ENCODE measurements at places on chromosomes 5 and 9.
A peak's percentile ranks its signal among the peaks of the same experiment; 100 is the strongest.

DNA sequence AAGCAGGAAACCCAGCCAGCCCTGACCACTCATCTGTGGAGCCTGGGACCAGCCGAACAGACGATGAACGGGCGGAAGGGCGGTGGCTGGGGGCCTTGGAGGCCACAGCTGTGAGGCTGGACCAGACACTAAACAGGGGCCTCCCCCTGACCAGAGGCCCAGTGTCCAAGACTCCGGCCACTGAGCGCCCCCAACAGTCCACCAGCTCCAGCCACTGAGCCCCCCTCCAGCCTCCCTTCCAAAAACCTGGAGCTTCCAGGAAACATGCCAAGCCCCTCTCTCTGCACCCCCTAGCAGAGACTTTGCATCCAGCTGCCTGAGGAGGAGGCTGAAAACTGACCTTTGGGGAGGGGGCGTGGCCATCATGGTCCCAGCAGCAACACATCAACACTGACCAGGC, 23.2 kb downstream of the CNTFR start:
- peaks cover 98% of the 10 kb centered on the region for H3K27me3 ChIP-seq
- no peaks in the 10 kb centered on the region for H3K36me3 ChIP-seq
- no peak for DNase-seq
- no peaks in the 10 kb centered on the region for H3K4me1 ChIP-seq
- no peak overlapping the region for H3K4me3 ChIP-seq

- H3K27ac ChIP-seq = no peak overlapping the region
- DNase-seq = no peak
- H3K4me3 ChIP-seq = no peak overlapping the region
- no peaks in the 10 kb centered on the region for H3K4me1 ChIP-seq
Measured at GRCh38 chr5:83443534-83443933, 28.0 kb upstream of the VCAN start.

DNA sequence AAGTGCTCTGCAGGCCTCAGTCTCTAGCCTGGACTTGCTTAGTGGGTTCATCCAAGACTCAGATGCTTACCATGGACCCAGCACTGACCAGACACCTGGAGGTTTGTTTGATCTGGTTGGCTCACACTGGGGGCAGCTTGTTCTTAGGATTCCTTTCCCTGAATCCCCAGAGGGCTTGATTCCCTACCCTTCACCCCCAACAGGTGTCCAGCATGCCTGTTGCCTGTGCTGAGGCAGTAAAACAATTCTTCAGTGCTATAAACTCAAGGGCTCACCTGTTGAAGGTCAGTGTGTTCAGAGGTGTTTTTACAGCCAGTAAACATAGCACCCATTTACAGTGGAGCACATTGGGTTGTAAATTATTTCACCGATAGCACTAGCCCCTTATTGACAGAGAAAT, 123.8 kb upstream of the KLF4 start:
- H3K4me1 ChIP-seq = no peaks in the 10 kb centered on the region
- no peak overlapping the region for H3K4me3 ChIP-seq
- H3K27me3 ChIP-seq = no peaks in the 10 kb centered on the region
- no peak for DNase-seq
- H3K27ac ChIP-seq = no peak overlapping the region

DNA sequence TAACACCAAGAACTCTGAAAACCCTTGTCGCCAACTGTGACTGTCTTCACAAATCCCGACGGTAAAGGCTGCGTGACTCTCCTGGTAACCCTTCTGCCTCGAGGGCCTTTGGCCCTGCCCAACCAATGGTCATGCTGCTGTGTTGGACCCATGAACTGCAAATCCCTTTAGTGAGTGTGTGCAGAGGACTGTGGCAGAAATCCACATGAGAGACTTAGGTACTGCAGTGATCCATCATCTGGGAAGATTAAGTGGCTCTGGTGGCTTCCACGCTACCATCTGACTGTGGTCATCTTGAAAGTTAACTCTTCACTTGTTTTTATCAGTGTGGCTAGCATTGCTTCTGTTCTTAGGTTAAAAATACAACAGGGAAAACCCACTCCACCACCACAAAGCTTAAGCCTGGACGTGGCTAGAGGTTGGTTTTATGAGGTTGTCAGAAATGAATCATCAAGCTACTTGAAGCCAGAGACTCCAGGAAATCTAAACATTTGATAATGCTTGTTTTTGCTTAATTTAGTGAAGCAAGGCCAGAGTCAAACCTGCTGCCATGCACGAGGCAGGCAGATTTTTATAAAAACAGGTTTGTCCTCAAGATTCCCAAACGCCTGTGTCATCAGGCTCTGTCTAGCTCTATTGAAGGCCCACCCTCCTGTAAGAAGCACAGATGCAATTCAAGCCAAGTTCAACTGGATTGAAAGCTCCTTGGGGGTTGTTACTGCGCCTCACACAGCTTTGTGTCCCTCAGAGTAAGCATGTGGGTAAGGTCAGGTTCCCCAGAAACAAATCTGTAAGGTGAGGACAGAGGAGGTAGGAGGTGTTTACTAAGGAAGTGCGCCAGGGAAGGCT, 52.7 kb upstream of the ERCC6L2 start:
- no peaks in the 10 kb centered on the region for H3K27me3 ChIP-seq
- peak overlapping the region; percentile 61 for H3K27ac ChIP-seq
- peak; percentile 97 for DNase-seq

- H3K27ac ChIP-seq = no peak overlapping the region
- H3K4me3 ChIP-seq = no peak overlapping the region
- H3K4me1 ChIP-seq = peaks cover 2% of the 10 kb centered on the region
- H3K27me3 ChIP-seq = peaks cover 4% of the 10 kb centered on the region
- H3K36me3 ChIP-seq = no peaks in the 10 kb centered on the region
Measured at GRCh38 chr5:168600409-168600808, 21.2 kb upstream of the PANK3 start.

DNA sequence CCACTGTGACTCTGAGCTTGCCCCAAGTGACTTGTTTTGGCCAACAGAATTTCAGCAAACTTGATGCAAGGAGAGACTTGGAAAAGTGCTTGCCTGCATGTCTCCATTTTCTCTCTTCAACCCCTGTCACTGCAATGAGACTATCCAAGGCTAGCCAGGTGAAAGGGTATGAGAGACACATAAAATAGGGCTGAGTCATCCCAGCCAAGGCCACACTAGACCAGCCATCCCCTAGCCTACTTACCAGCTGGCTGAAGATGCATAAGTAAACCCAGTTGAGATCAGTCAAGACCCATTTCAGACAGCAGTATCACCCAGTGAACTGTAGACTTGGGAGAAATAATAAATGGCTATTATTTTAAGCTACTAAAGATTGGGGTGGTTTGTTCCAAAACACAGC, 52.9 kb upstream of the VLDLR start:
- no peaks in the 10 kb centered on the region for H3K36me3 ChIP-seq
- no peak overlapping the region for H3K27ac ChIP-seq
- no peak for DNase-seq
- no peaks in the 10 kb centered on the region for H3K27me3 ChIP-seq
- H3K4me3 ChIP-seq = no peak overlapping the region

DNA sequence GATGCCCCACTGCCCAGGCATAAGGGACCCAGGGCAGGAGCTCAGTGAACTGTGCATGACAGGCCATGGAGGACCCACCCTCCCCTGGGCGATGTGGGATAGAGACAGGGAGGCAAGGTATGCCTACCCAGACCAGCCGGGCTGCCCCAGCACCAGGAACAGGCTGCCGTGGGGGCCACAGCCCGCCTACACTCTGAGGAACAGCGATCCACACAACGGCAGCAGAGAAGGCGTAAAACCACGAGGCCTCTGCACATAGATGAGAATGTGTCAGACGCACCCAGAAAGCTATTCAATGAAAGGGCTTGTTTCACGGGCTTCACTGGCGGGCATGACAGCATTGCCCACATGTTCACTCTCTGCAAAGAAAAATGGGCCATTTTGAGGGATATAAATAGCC, 49.5 kb downstream of the SEMA4D start:
- peaks cover 24% of the 10 kb centered on the region for H3K36me3 ChIP-seq
- no peaks in the 10 kb centered on the region for H3K27me3 ChIP-seq
- no peak for DNase-seq
- H3K27ac ChIP-seq = no peak overlapping the region
- peaks cover 11% of the 10 kb centered on the region for H3K4me1 ChIP-seq

GRCh38 chr5:124761010-124761409, 14.6 kb upstream of the ZNF608 start:
- no peak overlapping the region for H3K27ac ChIP-seq
- no peaks in the 10 kb centered on the region for H3K36me3 ChIP-seq
- no peaks in the 10 kb centered on the region for H3K4me1 ChIP-seq

DNA sequence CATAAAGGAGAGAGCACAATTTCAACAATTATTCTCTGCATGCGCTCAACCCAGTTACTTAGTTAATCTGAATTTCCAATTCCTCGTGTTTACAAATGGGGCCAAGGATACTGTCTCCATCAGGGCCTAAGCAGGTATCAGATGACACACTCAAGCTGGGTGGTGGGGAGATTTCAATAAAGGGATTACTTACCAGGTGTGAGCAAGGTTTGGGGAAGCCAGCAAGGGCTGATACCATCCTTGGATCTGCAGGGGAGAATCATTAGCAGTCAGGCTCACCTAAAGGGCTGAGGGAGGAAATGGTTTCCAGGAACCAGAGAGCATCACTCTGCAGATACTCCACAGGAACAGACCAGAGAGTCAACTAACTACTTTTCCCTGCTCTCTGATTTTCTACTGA, 487.1 kb downstream of the NTRK2 start:
- H3K27ac ChIP-seq = no peak overlapping the region
- H3K4me3 ChIP-seq = no peak overlapping the region
- peaks cover 3% of the 10 kb centered on the region for H3K27me3 ChIP-seq
- no peak for DNase-seq

DNA sequence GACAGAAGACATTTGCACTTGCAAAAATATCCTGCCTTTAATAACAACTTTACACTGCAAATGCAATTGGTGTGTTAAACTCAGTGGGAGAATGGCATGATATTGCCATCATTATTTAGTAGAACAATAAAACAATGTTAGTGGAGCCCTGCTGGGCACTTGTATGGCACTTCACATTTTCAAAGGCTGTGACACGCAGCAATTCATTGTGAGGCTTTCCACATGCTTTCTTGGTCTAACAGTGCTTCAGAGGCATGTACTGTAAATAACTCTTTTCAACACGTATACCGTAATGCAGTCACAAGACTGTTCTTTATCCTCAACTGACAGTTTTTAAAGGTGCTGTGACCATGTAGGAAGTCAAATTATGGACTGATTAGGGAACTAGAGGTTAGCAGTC, 155.5 kb upstream of the EPB41L4A start:
- no peaks in the 10 kb centered on the region for H3K4me1 ChIP-seq
- no peak overlapping the region for H3K4me3 ChIP-seq
- DNase-seq = no peak
- no peaks in the 10 kb centered on the region for H3K36me3 ChIP-seq

DNA sequence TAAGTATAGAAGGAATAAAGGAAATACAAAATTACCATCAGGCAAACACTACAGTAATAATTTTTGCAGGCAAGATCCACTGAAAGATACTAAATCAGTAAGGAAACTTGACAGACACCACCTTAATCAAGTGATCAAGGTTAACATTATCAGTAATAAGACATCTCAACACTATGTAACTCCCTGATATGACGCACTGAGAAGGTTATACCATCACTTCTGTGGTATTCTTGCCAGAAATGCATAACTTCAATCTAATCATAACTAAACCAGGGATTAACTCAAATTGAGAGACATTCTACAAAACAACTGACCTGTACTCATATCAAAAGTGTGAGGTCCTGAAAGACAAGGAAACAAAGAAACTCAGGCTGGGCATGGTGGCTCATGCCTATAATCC, 52.5 kb upstream of the GABRP start:
- no peak overlapping the region for H3K4me3 ChIP-seq
- H3K36me3 ChIP-seq = peaks cover 3% of the 10 kb centered on the region
- H3K4me1 ChIP-seq = no peaks in the 10 kb centered on the region
- no peak overlapping the region for H3K27ac ChIP-seq
- no peak for DNase-seq

GRCh38 chr5:141778683-141779082, 96.7 kb upstream of the ARAP3 start:
- peaks cover 34% of the 10 kb centered on the region for H3K27me3 ChIP-seq
- H3K27ac ChIP-seq = no peak overlapping the region
- H3K36me3 ChIP-seq = no peaks in the 10 kb centered on the region
- H3K4me3 ChIP-seq = no peak overlapping the region

DNA sequence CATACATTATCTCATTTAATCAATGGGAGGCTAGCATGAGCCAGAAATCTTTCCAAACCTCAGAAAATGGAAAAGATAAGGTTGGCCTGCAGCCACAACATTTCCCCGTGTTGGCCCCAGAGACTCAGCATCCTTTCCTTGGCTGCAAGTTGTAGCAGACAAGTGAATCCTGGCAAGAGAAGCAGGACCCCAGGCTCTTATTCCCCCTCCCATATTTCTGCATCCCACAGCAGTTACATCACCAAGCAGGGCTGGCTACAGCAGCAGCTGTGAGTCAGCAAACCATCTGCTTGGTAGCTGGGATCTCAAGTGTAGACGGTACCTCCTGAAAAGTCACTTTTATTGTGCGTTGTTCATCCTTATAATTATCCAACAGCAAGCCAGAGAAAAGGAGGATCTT, 212.4 kb downstream of the GNA14 start:
- H3K27ac ChIP-seq = no peak overlapping the region
- no peaks in the 10 kb centered on the region for H3K36me3 ChIP-seq
- no peaks in the 10 kb centered on the region for H3K27me3 ChIP-seq
- H3K4me1 ChIP-seq = peaks cover 8% of the 10 kb centered on the region
- DNase-seq = no peak

DNA sequence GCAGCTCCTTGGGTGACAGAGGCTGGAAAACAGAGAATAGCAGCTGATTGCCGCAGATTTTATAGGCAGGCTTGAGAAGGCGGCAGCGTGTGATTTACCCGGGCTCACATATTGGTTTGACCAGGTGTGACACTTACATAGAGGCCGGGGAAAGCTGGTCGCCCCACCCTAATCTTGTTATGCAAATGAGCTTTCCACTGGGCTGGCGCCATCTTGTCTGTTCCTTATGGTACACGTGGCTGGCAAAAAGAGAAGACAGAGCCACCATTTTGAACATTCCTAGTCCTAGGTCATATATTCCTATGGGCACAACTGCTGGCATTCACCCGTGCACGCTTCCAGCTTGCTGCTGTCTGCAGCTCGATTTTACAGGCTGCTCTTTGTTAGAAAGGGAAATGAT, 11.3 kb upstream of the SPZ1 start:
- no peak for DNase-seq
- H3K27ac ChIP-seq = no peak overlapping the region
- H3K36me3 ChIP-seq = no peaks in the 10 kb centered on the region
- no peak overlapping the region for H3K4me3 ChIP-seq

DNA sequence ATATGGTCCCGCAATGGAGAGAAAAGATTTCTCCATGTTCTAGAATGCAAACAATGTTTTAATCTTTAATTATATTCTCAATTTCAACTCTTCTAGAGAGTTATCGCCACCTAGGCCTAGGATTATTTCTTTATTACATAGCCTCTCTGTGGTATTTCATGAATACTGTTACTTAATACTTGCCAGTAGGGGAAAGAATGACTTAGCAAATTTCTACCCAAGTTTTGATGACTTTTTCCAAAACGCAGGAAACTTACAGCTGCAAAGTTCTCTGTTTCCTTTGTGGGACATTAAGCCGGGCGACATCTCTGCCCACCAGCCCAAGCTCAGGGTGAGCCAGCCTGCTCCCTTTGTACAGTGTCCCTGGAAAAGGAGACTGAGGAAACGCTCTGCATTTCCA, 73.8 kb downstream of the MED27 start:
- H3K27me3 ChIP-seq = no peaks in the 10 kb centered on the region
- H3K4me3 ChIP-seq = no peak overlapping the region
- H3K4me1 ChIP-seq = peaks cover 24% of the 10 kb centered on the region
- H3K27ac ChIP-seq = no peak overlapping the region

Measured in mesenchymal stem cell (in vitro differentiated cells and primary cell).